ENCODE measurements at places on chromosomes 1 and 21. TPM values are rescaled to one million over a fixed set of nuclear protein-coding genes. Genes with fewer than 3 reads are reported as not detected.

- DNase-seq = no peak
Measured at GRCh38 chr1:167544447-167545093, 9.0 kb downstream of the CREG1 start.

The DIO1 gene
- total RNA-seq = not detected

The TNFRSF8 gene
- total RNA-seq = not detected

The ARHGEF2 gene
- total RNA-seq = 207 TPM

- DNase-seq = no peak
Measured at GRCh38 chr1:208374391-208374941, 130.3 kb upstream of the PLXNA2 start.

The TRIM33 gene
- total RNA-seq = 38.0 TPM

DNA sequence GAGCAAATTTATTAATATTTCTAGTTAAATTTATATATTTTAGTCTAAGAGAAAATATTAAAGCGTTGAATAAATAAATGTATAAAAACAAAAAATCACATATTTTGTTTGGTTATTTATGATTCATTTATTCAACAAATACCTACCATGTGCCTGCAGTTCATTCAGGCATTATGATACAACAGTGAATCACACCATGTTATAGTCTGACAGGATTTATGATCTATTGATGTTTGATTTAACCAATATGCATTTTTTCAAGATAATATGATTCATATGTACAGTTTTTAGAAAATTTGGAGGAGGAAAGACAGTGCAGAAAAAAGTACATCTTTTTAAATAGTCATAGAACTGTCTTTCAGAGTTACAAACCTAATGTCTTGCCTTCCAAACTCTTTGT, 7.4 kb upstream of the TRIM58 start:
- no peak for DNase-seq

All from Karpas-422 (cell line).